Inflammatory macrophage treated with lipopolysaccharide for 1 hour (primary cell): ENCODE measurements at places on chromosomes 6 and 20.

DNA sequence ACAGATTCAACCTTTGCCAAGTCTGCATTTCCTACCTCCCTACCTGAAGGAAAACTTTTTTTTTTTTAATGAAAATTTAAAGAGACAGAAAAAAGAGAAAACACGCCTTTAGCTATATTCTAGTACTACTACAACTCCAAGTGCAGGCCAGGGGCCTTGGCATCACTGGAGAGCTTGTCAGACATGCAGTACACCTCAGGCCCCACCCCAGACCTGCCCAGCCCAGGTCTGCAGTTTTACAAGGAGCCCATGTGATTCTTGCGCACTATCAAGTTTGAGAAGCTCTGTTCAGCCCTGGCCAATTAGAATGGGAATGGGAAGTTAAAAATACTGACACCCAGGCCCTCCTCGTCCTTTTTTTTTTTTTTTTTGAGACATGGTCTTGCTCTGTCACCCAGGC, 85.0 kb downstream of the NFATC2 start:
- no peak for DNase-seq

- DNase-seq = no peak
Measured at GRCh38 chr6:43011207-43011606, 2.5 kb downstream of the MEA1 start.

GRCh38 chr6:39228992-39229767, at the start of gene KCNK5:
TSS of gene KCNK5 (minus strand) at chr6:39229475. CDS start at chr6:39229111, 364 bp downstream.
- peak; percentile 55 for DNase-seq

DNA sequence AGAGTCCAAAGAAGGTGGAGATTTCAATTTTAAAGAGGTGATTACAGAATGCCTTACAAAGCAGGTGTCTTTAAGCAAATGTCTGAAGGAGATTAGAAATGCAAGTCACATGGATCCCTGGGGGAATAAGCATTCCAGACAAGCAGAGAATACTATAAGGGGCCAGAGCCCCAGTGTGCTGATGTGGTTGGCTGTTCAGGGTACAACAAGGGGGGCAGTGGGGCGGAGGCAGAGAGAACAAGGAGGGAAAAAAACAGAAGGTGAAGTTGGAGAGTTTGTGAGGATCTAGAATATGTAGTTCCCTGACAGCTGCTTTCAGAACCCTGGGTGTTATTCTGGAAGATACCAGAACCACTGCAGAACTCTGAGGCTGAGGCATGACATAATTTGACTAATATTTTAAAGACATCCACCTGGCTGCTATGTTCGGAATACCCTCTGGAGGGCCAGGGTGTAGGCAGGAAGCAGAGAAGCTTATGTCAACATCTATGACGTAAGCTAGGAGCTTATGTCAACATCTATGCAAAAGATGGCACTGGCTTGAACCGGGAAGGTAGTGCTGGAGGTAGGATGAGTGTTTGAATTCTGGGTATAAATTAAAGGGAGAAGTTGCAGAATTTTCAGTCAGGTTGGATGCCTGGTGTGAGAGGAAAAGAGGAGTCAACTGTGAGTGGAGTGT, 276.3 kb upstream of the AGPAT4 start:
- no peak for DNase-seq

- DNase-seq = no peak
Measured at GRCh38 chr20:8860011-8860495, 208.8 kb upstream of the PLCB4 start.

DNA sequence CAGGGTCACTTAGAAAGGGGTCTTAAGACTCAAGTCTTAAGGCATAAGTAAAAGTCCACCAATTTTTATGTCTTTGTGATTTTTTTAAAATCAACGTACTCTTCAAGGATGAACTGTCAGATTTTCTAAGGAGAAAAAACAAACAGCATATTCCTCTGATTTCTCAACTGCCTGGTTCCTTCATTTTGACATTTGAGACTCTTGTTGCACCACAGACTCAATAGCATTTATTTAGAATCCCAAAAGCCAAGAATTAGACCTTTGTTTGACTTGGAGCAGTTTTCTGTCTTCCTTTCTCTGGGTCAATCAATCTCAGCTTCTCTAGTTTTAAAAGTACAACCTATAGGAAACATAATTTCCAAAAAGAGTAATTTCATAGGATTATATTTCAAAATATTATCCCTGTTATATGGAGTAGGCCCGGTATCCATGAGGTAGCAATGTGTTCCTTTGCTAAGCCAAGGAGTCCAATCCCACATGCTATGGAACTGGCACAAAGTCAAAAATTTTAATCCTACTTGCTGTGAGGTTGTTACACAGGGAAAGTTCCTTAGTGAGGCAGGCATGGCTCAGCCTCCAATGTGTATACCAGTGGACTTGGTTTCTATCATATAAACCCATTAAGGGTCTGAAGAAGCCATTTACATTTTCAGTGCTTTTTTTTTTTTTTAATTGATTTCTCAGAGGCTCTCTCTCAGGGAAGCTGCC, 405.7 kb downstream of the KIF16B start:
- DNase-seq = no peak

GRCh38 chr6:20223141-20223540, 10.9 kb upstream of the MBOAT1 start:
- peak; percentile 11 for DNase-seq
